ENCODE measurements at places on chromosomes 5 and 9. TPM values are rescaled to one million over a fixed set of nuclear protein-coding genes. Genes with fewer than 3 reads are reported as not detected.

DMGDH gene
- 2.8 TPM for total RNA-seq

SLC6A18 gene
- total RNA-seq: not detected

SLC25A48 gene
- total RNA-seq: not detected

CCNJL gene
- 5.8 TPM for total RNA-seq

NOP16 gene
- total RNA-seq: 17.8 TPM

SMIM23 gene
- not detected for total RNA-seq

DCAF12 gene
- total RNA-seq: 28.9 TPM

DRD1 gene
- not detected for total RNA-seq

PPIC gene
- 41.7 TPM for total RNA-seq

Data from uterus (tissue), 4 donors.